ENCODE measurements at places on chromosomes 12 and 14.

DNA sequence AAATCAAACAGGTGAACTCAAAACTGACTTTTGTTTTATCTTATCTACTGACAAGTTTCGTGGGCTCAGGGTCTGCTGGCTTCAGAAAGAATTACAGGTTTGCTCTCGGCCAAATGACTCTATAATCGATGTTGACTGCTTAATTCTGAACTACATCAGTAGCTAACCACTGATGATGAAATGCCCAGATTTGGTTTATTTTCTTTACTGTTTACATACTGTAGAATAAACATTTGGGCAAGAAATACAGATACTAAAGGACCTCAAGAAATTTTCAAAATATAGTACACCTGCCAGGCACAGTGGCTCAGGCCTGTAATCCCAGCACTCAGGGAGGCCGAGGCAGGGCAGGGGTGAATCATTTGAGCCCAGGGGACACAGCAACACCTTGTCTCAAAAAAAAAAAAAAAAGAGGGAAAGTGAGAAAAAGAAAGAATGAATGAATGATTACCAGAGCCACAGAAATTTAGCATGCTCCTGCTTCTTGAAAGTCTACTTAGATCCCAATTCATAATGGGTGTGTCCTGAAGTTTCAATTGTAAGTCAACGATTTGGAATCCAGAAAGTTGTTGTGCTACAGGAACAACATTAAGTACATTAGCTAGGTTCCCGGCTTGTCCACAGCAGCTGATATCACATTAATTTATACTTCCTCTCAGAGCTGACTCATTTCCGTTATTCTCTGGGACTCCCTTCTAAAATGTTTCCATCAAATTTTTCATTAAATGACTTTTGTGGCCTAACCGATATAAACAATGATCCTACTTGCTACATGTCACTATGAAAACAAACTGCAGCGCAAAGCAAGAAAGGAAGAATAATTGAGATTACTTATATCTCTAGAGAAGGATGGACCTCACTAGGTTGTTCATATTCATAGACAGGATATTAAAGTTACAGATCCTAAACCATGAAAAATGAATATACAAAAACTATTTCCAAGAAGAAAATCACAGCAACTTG, 134.3 kb downstream of the MED13L start:
- no peak for DNase-seq

DNA sequence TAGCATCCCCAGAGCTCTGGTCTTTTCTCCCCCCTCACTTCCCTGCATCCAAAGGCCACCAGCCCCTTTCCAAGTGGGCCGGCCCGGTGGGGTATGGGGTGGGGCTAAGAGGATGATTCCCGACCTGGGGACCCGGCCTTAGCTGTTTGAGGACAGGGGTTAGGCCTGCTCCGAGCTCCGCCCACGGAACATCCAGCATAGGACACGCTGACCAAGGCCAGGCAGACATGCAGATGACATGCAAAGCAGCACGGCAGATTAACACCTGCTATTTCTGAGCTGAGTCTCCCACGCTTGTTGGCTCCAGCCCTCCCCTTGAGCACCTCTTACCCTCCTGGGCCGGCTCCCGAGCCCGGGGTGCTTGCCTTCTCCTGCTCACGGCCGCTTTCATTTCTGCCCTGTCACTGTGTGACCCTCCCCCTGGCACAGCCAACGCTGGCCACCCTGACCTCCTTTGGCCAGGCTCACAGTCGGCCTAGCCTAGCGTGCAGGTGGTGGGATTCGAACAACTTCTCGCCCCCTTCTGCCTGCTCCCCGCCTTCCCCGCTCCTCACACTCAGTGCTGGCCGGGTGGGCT, 40.2 kb downstream of the TEAD4 start:
- DNase-seq, result peak; percentile 31

DNA sequence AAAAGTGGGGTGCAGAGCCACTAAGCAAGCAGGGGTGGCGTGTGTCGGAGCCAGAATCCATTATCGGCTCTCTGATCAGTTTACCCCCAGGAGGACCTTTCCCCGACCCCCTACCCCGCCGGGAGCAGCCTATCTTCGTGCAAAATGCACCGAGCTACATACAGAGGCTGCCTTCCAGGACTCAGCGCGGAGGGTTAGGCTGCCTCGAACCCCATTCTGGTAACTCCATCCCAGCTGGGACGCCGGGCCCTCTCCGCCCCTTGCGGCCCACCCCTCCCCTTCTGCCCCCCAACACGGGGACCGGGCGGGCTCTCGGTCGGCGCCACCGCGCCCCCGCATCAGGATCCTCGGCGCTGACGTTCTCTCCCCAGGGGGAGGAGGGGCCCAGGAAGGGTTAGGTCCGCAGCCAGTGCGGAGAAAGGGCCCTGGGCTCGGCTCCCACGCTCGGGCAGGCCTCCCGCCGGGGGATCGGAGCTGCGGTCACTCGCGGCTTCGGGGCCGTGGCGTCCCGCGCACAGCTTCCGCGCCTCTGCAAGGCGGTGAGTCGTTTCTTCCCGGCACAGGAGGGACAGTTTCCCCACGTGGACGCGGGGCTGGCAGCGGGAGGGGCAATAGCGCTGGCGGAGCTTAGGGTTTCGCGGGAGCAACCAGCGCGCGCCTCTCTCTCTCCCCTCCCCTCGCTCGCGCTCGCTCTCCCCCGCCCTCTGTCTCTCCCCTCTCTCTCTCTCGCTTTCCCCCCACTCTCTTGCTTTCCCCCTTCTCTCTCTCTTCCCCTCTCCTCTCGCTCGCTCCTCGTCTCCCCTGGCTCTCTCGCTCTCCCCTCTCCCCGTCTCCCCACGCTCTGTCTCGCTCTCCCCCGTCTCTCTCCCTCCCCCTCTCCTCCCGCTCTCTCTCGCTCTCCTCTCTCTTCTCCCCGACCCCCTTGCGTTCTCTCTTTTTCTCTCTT, 12.5 kb upstream of the MAP3K9 start:
- no peak for DNase-seq

DNA sequence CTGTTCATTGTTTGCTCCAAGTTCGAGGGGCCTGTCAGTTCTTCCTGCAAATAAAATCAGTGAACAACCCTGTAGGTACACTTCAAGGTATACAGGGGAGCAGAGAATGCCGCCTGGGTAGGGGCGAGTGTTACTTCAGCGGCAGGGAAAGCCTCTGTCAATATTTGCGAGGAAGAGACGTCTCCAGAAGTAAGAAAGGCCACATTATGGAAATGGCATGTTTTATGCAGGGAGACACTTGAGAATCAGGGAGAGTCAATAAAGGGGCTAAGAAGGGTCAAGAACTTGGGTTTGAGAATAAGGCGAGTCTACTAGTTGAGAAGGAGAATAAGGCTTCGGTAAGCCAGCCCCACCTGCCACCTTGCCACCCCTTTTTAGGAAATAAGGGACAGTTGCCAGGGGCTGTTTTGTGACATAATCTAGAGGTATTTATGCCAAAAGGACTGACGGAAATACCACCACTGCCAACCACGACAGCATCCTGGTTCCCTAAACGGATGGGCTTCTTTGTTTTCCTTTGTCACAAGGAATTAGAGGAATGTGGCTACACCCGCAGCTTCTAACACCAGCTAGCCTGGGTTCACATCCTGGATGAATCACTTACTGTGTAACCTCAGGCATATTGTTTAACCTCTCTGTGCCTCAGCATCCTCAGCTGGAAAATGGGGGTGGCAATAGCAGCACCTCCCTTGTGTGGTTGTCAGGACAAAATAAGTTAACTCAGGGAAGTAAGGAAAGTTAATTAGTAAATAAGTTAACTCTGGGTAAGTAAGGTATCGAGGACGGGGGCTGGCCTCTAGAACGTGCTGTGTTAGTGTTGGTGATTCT, 67.7 kb downstream of the EID3 start:
- DNase-seq, result no peak

- no peak for DNase-seq
These were observed 51.6 kb upstream of the PIWIL1 start for GRCh38 chr12:130286041-130286440.

- no peak for DNase-seq
These were observed 22.3 kb downstream of the ZNF268 start for GRCh38 chr12:133203344-133204263.

DNA sequence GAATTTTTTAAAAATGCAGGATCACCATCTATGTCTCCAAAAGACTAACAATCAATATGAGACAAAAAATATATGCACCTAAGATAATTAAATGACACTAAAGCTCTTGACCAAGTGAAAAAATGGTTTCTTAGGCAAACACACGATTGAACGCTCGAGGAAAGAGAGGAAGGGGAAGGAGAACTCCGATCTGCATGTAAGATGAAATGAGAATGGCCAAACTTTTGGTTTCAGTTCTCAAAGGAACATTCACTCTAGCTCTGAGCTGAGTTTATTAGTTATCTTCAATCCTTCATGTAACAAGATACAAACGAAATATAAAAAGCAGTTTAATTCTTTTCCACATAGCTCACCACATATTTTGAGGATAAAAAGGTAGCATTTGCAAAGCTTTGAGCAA, 2.8 kb downstream of the DYRK4 start:
- DNase-seq, result no peak

DNA sequence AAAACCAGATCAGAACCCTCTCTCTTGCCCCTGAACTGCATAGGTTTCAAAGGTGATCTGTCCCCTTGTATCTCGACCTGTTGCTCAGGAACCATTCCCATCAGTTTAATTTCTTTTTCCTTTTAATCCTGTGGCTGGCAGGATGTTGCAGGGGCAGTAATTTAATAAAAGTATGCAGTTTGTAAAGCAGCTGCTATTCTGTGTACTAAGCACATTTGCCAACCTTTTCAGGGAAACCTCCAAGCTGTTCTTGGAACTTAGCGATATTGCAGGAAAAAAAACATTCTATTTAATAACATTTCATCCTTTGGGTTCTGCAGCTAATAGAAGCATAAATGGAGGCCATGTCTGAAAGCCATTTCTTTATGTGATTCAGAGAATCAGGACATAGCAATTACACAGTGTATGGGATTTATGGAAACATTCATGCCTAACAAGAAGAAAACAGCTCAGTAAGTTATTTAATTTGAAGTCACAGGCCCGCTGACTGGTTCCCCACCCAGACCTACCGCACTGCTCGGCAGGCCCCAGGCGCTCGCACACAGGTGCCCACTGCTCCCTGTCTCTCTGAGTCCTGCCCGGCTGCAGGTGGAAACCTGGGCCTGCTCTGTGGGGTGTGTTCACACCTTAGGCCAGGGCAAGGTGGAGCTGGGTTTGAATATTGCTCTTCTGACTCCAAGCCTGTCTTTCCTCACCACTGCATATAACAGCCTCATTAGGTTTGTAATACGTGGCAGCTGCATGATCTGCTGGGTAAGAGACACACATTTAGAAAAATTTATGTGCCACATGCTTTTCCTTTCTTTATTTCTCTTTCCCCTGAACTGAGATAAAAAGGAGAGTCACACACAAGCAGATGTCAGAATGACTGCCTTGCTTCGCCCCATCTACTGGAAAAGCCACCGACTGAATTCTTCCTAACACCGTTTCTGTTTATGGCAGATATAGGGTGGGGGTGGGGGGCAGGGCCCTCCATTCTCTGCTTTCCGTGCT, 119.7 kb downstream of the SLC25A47 start:
- DNase-seq, result no peak

DNA sequence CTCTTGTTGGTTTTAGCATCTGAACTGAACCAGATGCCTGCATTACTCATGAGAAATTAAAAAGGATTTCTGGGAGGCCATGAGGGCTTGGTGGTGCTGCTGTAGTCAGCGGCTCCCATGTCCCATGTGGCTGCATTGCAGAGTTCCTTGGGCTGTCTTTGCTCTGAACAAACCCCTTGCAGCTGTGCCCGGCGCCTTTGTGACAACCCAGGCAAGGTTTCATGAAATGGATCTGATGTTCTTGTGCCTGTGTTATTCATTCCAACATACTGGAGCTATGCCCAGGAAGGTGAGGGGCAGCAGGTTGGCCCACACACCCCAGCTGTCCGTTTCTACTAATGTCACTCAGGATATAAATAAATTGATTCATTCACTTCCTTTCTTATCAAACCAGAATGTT, 40.8 kb downstream of the TGFB3 start:
- DNase-seq, result no peak
